ENCODE measurements at places on chromosomes 16 and 17.

DNA sequence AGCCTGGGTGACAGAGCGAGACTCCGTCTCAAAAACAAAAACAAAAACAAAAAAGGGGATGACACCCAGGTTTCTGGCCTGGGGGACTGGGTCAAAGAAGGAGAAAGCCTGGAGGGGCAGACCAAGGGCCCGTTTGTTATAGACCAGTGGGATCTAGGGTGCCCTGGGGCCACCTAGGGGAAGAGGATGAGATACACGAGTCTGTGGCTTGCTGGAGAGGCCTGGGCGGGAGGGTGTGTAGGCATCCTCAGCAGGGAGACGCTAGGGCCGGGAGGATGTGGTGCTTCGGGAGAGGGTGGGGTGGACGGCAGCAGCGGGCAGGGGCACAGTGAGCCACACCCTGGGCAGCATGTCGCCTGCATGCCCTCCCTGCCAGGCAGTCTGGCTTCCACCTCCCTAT is 17.1 kb upstream of the CRK start:
- DNase-seq, result peak; percentile 41

DNA sequence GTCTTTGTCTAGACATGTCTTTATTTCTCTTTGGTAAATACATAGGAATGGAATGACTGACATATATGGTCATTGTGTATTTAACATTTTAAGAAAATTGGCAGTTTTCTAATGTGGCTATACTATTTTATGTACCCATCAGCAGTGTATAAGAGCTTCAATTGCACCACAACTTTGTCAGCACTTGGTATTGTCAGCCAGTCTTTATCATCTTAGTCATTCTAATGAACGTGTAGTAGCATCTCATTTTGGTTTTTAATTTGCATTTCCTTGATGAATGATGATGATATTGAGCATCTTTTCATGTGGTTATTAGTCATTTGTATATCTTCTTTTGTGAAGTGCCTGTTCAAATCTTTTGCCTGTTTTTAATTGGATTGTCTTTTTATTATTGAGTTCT is 239.3 kb downstream of the CEP112 start:
- no peak for DNase-seq

GRCh38 chr17:64331931-64332493 is 58.6 kb downstream of the PECAM1 start:
- DNase-seq, result no peak

DNA sequence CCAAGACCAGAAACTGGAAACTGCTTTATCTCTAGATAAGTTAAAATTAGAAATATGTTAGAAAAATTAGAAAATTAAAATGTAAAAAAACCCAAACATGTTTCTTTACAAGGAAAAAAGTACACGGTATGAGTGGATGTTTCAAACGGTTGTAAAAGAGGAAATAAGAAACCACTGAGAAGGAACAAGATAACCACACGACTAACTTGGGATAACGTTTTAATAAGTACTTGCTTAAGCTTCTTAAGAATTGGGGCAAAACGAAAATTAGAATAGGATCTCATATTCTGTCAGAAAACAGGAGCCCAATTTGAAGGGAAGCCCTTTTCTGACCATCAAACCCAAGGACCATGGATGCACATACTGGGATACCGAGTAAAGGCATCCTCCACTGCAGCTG is 31.0 kb downstream of the MBTPS1 start:
- no peak for DNase-seq

DNA sequence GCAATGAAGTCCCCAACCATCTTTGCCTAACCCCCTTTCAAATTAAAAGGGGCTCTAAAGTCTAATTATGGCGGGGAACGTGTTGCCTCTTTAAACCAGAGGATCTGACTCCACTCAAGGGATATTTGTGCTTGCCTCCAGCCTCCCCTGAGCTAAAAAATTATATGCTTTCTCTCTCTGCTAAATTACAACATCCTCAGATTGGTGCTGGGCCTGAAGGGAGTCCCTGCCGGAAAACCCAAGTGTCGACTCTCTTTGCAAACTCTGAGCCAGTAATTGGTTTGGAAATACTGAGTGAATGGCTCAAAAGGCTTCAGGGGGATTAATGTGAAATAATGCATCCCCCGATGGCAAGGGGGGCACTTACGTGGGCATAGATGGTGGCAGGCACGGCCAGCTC is 208.5 kb upstream of the TNRC6C start:
- no peak for DNase-seq

GRCh38 chr16:83856792-83857191 is 42.1 kb upstream of the MLYCD start:
- DNase-seq, result no peak

- DNase-seq, result no peak
Observed at GRCh38 chr16:4500272-4500671, 24.1 kb downstream of the HMOX2 start.

DNA sequence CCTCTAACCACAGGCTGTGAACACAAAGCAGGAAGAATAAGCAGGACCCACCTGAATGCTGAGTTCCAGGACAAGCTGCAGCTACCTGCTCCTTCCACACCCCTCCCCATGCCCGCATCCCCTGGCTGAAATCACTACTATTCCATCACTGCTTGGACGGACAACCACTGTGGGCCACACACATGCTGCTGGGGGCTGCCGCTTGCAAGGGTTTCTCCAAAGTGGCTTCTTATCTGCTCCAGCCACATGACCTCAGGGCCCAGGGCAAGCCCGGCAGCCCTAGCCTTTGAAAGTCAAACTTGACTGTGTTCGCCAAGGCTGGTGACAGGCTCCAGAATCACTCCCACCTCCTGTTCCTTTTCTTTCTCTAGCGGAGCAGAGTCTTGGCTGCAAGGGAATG is 18.4 kb downstream of the FA2H start:
- DNase-seq, result no peak

DNA sequence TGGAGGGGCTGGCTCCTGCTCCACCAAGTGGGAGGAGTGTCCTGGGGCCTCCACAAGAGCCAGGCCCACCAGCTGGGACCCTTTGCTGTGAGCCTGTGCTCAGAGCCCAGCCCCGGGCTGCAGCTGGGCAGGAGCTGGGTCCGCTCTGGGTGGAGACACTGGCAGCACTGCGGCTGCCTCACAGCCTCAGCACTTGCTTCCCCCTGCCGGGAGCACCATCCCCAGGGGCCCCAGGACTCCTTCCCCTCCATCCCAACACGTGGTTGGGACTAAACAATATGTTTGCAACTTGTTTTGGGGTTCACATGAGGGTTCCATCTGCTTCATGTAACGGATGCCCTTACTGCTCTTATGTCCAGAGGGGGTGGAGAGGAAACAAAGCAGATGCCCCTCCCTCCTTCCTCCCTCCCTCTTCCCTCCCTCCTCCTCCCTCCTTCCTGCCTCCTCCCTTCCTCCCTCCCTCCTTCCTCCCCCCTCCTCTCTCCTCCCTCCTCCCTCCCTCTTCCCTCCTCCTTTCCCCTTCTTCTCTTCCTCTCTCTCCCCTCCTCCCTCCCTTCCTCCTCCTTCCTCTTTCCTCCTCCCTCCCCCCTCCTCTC is 16.3 kb upstream of the CBFA2T3 start:
- no peak for DNase-seq

- DNase-seq, result peak; percentile 42
Observed at GRCh38 chr17:56297184-56297583, 143.9 kb downstream of the ANKFN1 start.

- DNase-seq, result peak; percentile 24
Observed at GRCh38 chr17:34706029-34706428, 126.6 kb downstream of the TMEM132E start.

Measured in activated T-cell treated with anti-CD3 and anti-CD28 coated beads, Interleukin-2, amount 50 U/mL, for 48 hours (primary cell).